Cardiac muscle cell (in vitro differentiated cells and primary cell): ENCODE measurements at places on chromosomes 2 and 18. TPM values are rescaled to one million over a fixed set of nuclear protein-coding genes. Genes with fewer than 3 reads are reported as not detected.

Gene GPR35
- total RNA-seq = 0.70 and 5.1 TPM in 2 replicates

Gene PDCD1
- not detected in 2 replicates for total RNA-seq

Gene SAG
- total RNA-seq = not detected in 2 replicates

Gene PRKAG3
- not detected in 2 replicates for total RNA-seq

Gene EVA1A
- 0.51 and 0.53 TPM in 2 replicates for total RNA-seq

Gene SGPP2
- 24.6 and 44.6 TPM in 2 replicates for total RNA-seq
